ENCODE measurements at places on chromosomes 7 and 10. TPM values are rescaled to one million over a fixed set of nuclear protein-coding genes. Genes with fewer than 3 reads are reported as not detected.

MRLN gene
- total RNA-seq = not detected

OLAH gene
- total RNA-seq = 6.1 TPM

NPSR1 gene
- total RNA-seq = 0.25 TPM

TUBAL3 gene
- total RNA-seq = 2.5 TPM

LIPM gene
- not detected for total RNA-seq

PCLO gene
- 20.4 TPM for total RNA-seq

COPS6 gene
- total RNA-seq = 99.5 TPM

A1CF gene
- not detected for total RNA-seq

PDAP1 gene
- 74.0 TPM for total RNA-seq

DRGX gene
- not detected for total RNA-seq

C10orf71 gene
- 0.08 TPM for total RNA-seq

FANK1 gene
- total RNA-seq = 41.1 TPM

SMC3 gene
- 65.4 TPM for total RNA-seq

DLX6 gene
- total RNA-seq = 7.3 TPM

HOXA13 gene
- not detected for total RNA-seq

LRRC4 gene
- 10.2 TPM for total RNA-seq

MCU gene
- total RNA-seq = 16.9 TPM

LRRN3 gene
- total RNA-seq = 49.1 TPM

PLAU gene
- total RNA-seq = 0.87 TPM

NUDT13 gene
- 3.0 TPM for total RNA-seq

HECW1 gene
- 5.0 TPM for total RNA-seq

RARRES2 gene
- 21.1 TPM for total RNA-seq

HPSE2 gene
- total RNA-seq = 1.7 TPM

PIK3AP1 gene
- total RNA-seq = 6.6 TPM

HOXA11 gene
- 0.25 TPM for total RNA-seq

HTR7 gene
- total RNA-seq = 8.3 TPM

GPRIN2 gene
- total RNA-seq = 4.3 TPM

LRMDA gene
- total RNA-seq = 7.6 TPM

PAPOLB gene
- 19.1 TPM for total RNA-seq

ANKRD1 gene
- 0.19 TPM for total RNA-seq

SKIDA1 gene
- 6.6 TPM for total RNA-seq

FGL2 gene
- 2.0 TPM for total RNA-seq
